ENCODE measurements at places on chromosomes 7 and 10.
A peak's percentile ranks its signal among the peaks of the same experiment; 100 is the strongest.

DNA sequence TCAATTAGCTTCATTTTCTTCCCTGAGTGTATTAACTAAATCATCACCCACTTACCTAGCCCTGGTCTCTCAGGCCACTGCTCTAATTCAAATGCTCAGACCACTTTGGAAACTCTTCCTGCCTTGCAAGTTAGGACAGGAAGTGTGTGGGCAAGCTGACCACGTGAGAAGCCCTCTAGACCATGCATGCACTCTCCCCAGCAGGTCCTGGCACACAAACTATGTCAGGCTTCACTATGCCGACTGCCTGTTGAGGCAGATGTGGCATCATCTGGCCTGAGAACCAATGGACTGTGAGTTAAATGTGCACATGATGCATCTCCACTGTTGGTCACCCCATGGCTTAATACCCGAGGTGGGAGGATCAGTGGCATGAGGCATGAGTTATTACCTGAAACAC, 439.6 kb downstream of the GRID1 start:
- DNase-seq: no peak

DNA sequence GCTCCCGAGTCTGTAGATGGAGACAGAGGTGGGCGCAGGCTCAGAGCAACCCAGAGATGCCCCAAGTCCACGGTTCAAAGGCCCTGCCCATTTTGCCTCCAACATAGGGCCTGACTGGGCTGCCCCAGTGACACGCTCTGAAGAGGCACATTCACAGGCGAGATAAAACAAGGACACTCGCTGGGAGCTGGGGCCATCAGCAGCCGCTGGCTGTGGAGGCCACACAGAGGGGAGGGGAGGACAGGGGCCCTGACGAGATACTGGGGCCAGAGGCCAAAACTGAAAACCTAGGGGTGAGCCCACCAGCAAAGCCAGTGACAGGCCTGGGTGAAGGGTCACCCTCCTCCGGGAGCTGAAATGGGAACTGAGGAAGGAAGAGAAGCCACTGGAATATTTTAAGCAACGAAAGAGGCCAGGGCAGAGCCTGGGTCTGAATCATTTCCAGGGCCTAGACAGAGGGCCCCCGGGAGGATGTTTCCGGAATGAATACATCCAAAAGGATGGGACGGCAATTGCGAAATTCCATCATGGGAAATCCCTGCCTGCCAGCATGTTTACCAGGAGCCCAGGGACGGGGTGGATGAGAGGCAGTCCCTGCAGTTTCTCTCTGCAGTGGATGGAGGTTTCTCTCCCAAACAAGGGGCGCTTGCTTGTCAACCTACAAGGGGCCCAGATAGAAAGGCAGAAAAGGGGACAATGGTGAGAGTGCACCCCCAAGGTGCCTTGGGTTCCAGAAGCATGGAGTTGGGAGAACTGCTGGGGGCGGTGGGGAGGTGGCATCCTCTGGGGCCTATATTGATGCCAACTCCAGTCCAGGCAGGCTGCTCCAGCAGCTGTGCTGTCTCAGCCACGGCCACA, 29.0 kb upstream of the HSPA12A start:
- peak; percentile 53 for DNase-seq

- peak; percentile 80 for DNase-seq
Observed at GRCh38 chr7:98049034-98049433, 57.6 kb upstream of the LMTK2 start.

DNA sequence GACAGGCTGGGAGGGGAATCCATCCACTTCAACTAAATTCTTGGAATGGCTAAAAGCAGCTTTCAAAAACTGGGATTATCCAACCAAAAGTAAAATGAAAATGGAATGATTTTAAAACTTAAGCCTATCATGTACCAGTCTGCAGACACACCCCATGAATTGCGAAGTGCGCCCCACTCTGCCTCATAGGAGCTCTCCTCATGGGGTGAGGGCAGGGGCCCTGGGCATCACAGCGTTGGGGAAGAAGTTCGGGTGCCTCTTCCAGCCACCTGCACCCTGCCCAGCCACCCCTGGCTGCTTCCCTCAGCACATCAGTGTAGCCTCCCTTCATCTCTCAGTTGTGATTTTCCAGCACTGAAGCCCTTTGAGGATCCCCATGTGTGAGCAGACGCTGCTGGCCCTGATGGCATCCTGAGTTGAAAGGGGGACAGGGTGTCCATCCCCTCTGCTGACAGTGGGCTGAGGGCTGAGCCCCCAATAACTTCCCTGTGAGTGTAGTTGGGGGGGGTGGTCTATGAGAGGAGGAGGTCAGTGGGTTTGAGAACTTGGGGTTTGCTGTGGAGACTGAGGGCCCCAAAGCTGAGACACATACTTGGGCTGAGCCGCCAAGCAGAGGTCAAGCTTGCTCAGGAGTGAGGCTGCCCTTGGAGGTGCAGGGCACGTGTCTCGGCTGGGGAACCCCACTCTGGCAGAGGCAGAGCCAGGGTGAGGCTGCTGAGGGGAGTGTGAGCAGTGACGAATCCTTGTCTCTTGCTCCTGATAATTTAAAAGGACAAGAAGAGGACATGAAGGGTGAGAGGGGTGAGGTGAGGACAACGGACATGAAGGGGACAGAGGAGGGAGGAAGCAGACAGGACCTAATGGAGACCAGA, 542.1 kb downstream of the TCERG1L start:
- DNase-seq: no peak

- no peak for DNase-seq
Observed at GRCh38 chr7:124692425-124692824, 73.2 kb downstream of the GPR37 start.

DNA sequence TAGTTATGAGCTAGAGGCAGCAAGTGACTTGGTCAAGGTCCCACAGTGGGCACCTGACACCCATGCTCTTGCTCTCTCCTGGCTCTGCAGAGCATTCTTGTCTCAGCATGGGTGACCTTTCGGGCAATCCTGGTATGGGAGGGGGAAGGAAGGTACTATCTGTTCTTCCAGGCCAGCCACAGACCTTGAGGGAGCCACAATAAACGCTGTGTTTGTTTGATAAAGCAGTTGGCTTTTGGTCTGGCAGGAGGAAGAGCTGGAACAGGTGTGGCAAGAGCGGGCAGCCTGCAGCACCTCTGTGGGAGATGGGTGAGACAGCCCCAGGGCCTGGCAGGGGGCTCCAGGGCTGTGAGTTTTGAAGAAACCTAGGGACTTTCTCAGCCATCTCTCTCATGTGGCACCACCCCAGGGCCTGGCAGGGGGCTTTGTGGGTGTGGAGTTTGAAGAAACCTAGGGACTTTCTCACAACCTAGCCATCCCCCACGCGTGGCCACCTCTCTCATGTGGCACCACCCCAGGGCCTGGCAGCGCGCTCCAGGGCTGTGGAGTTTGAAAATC, 11.4 kb downstream of the CLDN3 start:
- no peak for DNase-seq

- DNase-seq: no peak
Observed at GRCh38 chr7:157488281-157488680, 151.5 kb downstream of the DNAJB6 start.

- DNase-seq: no peak
Observed at GRCh38 chr7:122770686-122771335, 68.1 kb upstream of the RNF148 start.

GRCh38 chr10:118020365-118020764, 26.4 kb downstream of the RAB11FIP2 start:
- DNase-seq: no peak

Data from SW480 (cell line).